ENCODE measurements at places on chromosomes 11 and 22.
A peak's percentile ranks its signal among the peaks of the same experiment; 100 is the strongest.

- no peak for DNase-seq
Measured at GRCh38 chr11:80621871-80622270, 1181.0 kb upstream of the TENM4 start.

GRCh38 chr22:18077087-18077638 is 627 bp upstream of the PEX26 start:
- no peak for DNase-seq

- no peak for DNase-seq
Measured at GRCh38 chr11:7936615-7937014, 4.9 kb downstream of the OR10A3 start.

DNA sequence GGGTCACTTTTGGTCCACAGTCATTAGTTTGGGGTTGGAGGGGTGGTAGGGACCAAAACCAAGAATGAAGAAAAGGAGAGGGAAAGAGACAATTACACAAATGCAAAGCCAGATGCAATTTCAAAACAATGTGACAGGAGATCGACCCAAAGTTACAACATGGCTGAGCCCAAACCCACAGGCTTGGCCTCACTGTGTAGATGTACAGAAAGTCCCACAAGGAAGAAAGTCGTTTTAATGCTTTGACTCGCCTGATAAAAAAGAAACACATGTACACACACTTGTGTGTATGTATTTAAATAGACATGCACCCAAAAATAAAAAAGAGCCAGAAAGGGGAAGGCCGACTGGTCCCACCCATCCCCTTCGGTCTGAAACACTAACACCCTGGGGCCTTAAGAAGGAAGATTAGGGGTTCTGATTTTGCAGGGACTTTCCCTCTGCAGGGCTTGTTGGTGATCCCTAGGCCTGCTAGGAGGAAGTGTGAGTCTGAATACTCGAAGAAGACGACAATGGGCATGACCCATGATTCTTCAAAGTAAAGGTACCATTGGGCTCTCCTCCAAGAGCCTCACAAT is 104.1 kb downstream of the ETS1 start:
- no peak for DNase-seq

DNA sequence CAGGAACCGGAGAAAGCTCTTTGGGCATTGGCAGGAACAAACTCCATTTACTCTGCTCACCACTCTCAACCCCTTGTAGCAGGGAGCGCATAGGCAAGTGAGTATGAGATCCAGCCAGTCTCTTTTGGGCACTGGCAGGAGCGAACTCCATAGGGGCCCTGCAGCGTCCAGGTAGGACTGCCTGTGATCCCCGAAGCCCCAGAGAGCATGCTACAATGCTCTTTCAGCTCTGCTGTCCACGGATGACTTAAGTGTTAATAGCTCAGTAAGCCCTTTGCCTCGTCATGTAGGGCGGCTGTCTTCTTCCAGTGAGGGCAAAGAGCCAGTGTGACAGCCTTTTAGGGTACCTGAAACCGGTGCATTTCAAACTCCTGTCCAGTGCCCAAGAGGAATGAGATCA is 1525.6 kb upstream of the RAG2 start:
- DNase-seq = no peak

- DNase-seq = no peak
Measured at GRCh38 chr11:119608781-119609180, 120.2 kb downstream of the NECTIN1 start.

GRCh38 chr11:21088930-21089329 is 419.5 kb downstream of the NELL1 start:
- DNase-seq = no peak

DNA sequence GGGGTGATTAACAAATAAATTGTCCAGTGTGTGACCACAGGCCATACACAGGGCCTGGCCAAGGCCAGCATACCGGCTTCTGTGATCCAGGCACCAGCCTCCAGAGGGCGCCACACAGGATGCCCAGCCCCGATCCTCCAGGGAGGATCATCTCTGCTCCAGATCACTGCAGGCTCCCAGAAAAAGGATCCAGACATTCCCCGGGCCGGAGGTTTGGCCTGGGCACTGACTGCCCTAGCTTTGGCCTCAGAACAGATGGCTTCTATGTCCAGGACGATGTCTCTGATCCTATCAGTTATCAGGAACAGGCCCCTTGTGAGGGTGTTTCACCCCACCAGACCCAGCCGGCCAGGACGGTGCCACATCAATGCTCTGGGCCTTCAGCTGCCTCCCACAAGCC is 74.5 kb upstream of the LMO1 start:
- DNase-seq = no peak

- DNase-seq = peak; percentile 78
Measured at GRCh38 chr22:26756675-26757293, 99.4 kb downstream of the MIAT start.

GRCh38 chr11:86671531-86672006 is 847 bp downstream of the ME3 start:
- no peak for DNase-seq

- no peak for DNase-seq
Measured at GRCh38 chr22:31244046-31244942, 32.2 kb downstream of the LIMK2 start.

GRCh38 chr22:27796829-27797519 is 4.6 kb downstream of the MN1 start:
- DNase-seq = no peak

GRCh38 chr22:50729391-50730012 is 8.5 kb upstream of the ACR start:
- no peak for DNase-seq

GRCh38 chr11:24880962-24881361 is 384.1 kb downstream of the LUZP2 start:
- no peak for DNase-seq

DNA sequence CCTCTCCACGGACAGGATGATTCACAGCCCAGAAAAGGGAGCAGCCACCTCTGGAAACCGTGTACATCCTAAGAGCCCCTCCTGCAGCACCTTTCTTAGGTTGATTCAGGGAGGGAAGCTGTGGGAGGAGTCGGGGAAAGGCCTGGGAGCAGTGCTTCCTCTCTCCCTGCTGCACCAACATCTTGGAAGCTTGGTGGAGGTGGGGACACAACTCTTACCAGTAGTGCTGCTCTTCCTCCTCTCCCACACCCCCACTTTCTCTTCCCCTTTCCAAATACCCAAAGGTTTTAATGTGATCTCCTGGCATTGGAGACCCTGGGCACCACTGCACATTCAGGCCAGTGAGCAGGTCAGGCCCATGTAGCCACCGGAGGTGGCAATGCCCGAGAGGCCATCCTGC is 46.4 kb upstream of the HORMAD2 start:
- DNase-seq = no peak

DNA sequence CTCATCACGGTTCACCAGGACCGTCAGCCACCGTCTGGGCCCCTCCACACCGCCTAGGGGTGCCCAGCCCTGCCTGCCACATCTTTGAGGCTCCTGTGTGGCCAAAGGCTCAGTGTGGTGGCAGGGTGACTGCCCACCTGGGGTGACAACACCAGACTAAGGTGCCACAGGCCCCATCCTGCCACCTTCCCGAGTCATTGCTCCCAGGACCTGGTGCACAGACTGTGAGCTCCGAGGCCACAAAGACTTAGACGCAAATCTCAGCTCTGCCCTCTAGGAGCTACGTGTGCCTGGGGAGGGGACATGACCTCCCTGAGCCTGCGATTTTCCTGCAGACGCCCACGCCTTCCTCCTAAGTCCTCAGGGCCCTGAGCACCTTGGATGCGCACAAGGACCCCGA is 36.5 kb downstream of the KIAA0930 start:
- no peak for DNase-seq

- DNase-seq = no peak
Measured at GRCh38 chr11:43589601-43590250, 90.8 kb upstream of the HSD17B12 start.

- DNase-seq = peak; percentile 96
Measured at GRCh38 chr11:130068986-130069658, 572 bp upstream of the APLP2 start.

DNA sequence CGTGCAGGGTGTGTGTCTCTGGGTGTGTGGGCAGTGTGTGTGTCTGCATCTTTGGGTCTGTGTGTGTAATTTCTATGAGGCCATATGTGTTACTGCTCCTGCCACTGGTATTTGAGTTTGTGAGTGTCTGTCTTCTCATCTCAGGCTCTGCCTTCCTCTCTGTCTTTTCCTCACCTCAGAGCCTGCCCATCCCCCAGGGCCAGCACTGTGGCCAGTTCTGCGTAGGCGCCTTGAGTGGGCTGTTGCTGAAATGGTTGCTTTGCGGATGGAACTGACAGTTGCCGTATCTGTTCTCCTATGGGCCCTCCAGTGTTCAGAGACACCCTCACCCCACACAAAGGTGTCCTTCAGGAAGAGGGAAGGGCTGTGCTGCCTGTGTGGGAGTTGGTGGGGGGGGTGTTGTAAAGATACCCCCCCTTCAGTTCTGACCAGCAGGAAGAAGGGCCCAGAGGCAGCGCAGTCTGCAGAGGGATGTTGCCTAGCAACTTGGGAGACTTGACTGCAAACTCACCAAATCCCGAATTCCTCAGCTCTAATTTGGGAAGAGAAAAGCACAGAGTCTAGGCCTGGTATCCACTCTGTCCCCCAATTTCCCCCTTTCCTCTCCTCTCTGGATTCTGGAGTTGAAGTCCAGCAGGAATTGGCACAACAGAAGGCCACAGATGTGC is 2.0 kb upstream of the NRGN start:
- DNase-seq = no peak

GRCh38 chr22:25644122-25644521 is 79.6 kb downstream of the GRK3 start:
- DNase-seq = no peak

GRCh38 chr11:19853016-19853415 is 140.4 kb downstream of the NAV2 start:
- DNase-seq = no peak

DNA sequence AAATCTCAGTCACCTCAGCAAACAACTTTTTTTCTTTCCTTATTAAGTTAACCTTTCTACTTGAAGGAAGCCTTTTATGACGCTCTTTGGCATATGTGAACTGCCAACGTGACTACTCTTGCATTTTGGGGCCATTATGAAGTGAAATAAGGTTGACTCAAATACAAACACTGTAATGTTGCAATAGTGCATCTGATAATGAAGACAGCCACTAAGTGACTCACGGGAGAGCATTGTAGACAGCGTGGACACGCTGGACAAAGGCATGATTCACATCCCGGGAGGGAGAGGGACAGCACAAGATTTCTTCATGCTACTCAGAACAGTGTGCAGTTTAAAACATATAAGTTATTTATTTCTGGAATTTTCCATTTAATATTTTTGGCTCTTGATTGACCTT is 560.8 kb downstream of the ETS1 start:
- no peak for DNase-seq

DNA sequence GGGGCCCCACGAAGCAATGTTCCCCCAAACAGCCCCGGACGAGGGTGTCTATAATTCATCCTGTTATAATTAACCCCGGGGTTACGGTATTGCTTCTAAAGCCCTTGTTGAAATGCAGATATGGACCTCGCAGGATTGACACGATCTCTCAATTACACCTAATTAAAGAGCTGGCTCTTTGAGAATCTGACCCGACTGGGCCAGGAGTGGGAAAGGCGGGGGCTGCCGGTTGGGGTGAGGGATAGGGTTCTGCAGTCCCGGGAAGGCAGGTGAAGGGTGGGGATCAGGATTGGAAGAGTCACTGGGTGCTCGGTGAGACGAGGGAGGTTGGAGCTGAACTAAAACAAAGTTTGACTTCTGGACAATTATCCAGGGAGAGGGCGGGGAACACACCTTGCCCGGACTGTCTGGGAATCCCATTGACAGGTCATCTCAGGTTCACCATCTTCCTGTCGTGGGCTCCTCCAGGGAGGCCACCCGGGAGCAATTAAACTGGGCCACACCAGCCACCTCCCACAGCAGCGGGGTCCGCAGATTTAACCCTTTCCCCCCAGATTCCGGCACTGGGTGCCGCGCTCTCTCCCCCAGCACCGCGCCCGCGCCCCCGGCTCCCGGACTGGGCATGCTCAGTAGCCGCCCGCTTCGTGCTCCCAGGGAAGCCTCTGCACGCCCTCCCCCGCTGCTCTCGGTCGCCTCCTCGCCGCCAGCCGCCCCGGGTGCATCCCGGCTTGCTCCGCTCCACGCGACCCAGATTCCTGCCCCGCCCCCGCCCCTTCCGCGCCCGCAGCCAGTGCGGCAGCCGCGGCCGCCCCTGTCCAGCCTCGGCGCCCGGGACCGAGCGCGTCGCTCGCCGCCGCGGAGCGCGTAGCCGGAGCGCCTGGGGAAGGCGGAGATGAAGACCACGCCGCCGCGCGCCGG is at the start of gene ELMOD1:
TSS of gene ELMOD1 (plus strand) at position 688 of the 918 bp plus-strand sequence. CDS start 27,043 bp downstream, outside the sequence.
- peak; percentile 48 for DNase-seq

GRCh38 chr22:29030618-29031226 is 30.9 kb downstream of the C22orf31 start:
- no peak for DNase-seq

- no peak for DNase-seq
Measured at GRCh38 chr11:72951193-72951592, 137.0 kb downstream of the ATG16L2 start.

- no peak for DNase-seq
Measured at GRCh38 chr11:130483124-130483523, 34.7 kb downstream of the ADAMTS15 start.

DNA sequence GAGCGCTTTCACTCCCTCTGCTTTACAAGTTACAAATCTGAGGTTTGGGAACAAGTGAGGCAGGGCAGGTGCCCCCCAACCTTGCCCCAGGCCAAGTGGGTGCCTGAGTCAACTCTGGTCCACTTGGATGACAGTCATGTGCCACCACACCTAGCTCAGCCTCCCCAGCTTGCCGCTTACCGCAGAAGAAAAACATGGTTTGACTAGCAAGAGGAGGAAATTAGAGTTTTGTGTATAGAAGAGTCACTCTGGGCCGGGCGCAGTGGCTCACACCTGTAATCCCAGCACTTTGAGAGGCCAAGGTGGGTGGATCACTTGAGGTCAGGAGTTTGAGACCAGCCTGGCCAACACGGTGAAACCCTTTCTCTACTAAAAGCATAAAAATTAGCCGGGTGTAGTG is 27.7 kb upstream of the CHKA start:
- DNase-seq = no peak

- no peak for DNase-seq
Measured at GRCh38 chr11:111331711-111332479, 33.5 kb downstream of the POU2AF3 start.

DNA sequence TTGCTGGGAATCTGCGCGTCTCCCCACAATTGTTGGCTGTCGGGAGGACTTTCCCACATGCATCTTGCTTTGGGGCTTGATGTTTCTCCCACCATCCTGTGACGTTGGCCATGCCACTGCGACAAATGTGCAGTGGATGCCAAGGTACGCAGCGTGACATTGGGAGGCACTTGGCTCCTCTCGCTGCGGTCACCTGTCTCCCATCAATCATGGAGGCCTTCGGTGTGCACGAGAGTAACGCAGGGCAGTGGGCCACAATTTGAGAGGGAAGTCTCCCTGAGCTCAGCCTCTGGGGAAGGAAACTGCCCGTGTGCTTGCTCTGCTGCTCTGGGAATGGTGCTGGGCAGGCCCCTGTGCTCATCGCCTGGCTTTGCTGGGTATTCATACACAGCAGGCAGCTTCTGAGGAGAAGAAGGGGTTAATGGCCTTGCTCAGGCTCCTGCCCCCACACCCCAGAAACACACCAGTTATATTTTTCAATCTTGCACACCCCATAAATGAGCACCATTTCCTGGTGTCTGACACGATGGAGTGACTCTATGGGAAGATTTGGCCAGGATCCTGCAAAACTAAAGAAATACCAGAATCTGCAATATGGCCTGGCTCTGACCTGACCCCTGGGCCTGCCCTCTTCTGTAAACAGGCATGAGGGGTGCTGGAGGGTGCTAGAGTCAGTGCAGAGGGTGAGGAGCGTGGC is 153.5 kb downstream of the ADAMTS15 start:
- no peak for DNase-seq

- no peak for DNase-seq
Measured at GRCh38 chr11:64344787-64345186, 4.8 kb downstream of the CCDC88B start.

All from right kidney (tissue), 9 donors.